ENCODE measurements at places on chromosomes 2 and 18.

DNA sequence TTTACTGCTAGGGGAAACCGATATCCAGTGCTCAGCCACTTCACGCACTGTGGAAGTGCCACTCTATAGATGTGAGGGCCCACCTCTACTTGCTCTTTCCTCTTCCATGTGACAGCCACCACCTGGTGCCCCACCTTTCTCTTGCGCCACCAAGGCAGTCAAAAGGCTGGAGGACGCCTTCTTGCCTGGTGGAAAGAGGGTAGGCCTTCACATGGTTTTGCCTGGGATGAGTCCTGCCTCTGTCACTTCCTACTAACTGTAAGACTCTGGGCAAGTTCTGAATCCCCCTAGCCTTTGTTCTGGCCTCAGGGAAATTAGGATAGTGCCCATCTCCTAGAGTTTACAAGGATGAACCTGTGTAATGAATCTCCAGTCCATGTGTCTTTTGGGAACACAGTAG lies 66.1 kb upstream of the ODC1 start:
- no peak for DNase-seq

- no peak for DNase-seq
Observed at GRCh38 chr18:73782405-73782804, 365.2 kb downstream of the FBXO15 start.

- DNase-seq = no peak
Observed at GRCh38 chr18:62329691-62330454, 4.8 kb downstream of the TNFRSF11A start.

DNA sequence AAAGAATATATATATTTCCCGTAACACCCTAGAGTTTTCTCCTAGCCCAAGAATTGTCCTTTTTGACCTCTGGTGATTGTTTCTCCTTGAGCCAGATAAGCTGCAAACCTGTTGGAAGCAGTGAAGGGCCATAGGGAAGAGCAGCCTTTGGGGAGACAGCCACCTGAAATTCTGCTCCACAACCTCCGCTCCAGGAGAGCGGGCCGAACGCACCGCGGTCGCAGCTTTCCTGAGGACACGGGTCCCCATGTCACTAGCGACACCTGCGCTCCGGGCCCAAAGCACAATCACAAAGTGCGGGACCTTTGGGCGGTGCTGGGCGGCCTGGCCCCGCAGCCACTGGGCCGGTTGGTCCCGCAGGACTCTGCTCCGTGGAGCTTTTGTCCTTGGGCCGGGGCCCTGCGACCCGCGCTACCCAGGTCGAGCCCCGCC lies 557 bp upstream of the DSG2 start:
- no peak for DNase-seq

DNA sequence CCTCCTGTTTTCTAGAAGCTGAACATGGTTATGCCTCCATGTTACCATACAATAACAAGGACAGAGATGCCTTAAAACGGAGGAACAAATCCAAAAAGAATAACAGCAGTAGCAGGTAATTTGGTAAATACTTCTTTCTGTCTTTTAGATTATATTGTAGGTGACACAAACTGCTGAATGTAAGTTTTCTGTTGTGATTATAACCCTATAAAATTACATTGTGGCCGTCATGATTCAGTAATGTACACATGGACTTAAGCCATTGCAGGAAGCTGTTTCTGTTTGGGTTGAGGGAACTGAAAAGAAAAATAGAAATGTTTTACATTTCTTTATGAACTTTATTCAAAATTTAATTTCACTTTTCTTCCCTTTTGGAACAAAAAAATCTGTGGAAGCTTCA lies 1.2 kb downstream of the MXD1 start:
- no peak for DNase-seq

- DNase-seq = no peak
Observed at GRCh38 chr2:62845256-62845655, 139.7 kb downstream of the EHBP1 start.

- DNase-seq = no peak
Observed at GRCh38 chr2:6219906-6220305, 527.7 kb downstream of the SOX11 start.

- no peak for DNase-seq
Observed at GRCh38 chr18:10301831-10302483, 152.5 kb upstream of the APCDD1 start.

GRCh38 chr2:207130958-207131521 lies 34.7 kb downstream of the KLF7 start:
- DNase-seq = no peak

DNA sequence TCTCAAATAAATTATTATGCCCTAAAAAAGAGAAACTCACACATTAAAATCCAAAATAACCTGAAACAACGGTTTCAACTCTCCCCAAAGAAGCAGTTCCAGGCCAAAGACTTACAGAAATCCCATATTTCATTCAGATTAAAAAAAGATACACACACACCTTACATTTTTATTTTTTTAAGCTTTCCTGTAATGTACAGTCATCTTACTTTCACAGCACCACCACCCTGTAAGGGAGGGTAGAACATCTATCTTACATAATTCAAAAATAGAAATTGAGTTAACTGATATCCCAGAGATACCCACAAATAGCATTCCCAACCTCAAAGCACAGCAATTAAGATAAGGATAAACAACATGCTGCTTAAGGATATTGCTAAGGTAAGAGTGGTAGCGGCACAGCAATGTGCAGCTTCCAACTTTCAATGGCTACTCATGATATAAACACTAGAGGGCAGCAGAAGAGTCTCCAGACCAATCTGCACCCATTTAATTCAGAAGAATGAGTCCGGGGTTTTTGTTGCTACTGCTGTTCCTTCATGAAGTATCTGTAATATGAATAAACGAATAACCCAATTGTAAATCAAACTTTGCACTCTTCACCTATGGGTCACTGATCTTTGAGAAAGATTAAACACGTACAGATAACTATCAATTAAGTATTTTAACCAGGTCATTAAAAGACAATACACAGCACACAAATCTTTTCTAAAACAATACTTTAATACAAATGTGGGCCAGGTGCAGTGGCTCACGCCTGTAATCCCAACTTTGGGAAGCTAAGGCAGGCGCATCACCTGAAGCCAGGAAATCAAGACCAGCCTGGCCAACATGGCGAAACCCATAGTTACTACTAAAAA lies 11.3 kb downstream of the GFPT1 start:
- DNase-seq = no peak

GRCh38 chr2:70089220-70089982 lies 2.1 kb downstream of the PCBP1 start:
- no peak for DNase-seq

DNA sequence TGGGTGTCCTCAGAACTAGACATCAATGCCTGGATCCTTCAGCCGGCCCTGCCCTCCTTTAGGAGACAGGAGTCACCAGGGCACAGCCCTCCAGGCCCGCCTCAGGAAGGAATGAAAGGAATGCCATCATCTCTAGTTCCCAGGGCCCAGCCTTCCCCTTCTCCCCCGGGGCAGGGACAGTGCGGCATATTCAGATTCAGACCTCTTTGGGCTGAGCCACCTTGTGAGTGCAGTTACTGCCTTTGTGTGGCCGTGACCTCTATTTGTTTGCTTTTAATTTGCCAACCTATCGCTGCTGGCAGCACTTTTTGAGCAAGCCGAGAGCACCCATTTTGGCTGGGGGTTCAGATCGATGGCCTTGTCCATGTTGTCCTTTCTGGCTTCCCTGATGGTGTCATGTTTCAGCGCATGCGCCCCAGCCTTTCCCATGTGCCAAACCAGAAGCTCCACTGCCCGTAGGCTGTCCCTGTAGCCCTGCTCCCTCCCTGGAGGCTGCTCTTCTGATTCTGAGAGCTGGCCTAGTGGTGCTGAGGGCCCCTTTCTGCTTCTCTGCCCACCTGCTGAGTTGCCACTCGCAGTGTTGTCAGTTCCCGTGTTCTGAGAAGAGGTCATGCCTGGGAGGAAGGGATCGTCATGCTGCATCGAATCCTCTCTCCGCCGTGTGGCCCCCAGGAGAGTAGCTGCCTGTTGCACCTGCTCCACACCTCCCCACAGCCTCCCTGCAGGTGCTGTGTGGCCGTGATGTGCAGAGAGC lies 10.9 kb downstream of the ANKRD23 start:
- DNase-seq = no peak

DNA sequence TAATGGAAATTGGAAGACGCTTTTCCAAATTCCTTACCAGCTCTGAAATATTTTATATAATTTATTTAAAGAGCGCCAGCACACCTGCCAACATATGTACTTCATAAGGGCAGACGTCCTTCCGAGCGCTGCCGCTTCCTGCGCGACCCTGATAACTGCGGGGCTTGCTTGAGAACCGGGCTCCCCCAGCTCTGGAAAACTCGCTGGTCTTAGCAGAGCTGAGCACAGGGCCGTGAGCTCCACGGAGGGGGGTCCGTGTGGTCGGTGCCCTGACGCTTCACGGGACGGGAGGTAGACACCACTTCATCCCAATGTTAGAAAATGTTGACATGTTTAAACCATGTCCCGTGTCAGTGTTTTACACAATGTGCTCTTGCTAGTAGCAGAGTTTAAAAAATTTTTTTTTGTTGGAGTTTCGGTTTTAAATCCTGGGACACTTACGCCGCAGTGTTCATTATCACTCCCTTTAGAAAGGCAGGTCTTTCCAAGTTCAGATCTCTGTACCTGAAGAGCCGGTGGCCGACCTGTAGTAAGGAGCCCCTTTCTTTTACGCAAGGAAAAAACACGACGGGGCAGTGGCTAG lies 1.6 kb downstream of the NFATC1 start:
- no peak for DNase-seq

DNA sequence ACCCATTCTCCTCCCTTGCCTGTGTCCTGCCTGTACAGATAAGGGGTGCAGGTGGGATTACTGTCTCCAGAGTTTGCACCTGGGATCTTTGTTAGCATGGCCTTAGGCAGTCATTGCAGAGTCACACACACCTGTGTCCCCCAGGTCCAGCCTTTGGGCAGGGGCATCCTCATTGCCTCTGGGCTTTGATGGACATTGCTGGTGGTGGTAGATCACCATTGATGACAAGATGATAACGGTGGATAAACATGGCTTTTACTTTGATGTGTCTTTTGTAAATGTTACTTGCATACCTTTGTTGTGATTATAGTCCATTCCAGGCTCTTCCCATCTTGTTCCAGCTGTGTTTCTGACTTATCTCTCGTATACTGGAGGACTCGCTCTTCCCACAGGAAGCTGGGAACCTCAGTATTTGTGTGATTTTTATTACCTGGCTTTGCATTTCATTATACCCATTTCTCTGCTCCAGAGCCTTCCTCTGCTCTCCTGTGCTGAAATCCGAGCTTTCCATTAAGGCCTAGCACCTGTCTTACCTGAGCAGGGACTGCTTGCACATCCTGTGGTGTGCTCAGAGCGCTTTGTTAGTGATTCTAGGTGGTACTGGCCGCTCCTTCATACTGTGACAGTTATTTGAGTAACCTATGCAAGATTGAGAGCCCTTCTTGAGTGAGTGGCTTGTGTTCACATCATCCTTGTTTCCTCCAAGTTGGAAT lies 79.2 kb downstream of the PTPRM start:
- DNase-seq = no peak

DNA sequence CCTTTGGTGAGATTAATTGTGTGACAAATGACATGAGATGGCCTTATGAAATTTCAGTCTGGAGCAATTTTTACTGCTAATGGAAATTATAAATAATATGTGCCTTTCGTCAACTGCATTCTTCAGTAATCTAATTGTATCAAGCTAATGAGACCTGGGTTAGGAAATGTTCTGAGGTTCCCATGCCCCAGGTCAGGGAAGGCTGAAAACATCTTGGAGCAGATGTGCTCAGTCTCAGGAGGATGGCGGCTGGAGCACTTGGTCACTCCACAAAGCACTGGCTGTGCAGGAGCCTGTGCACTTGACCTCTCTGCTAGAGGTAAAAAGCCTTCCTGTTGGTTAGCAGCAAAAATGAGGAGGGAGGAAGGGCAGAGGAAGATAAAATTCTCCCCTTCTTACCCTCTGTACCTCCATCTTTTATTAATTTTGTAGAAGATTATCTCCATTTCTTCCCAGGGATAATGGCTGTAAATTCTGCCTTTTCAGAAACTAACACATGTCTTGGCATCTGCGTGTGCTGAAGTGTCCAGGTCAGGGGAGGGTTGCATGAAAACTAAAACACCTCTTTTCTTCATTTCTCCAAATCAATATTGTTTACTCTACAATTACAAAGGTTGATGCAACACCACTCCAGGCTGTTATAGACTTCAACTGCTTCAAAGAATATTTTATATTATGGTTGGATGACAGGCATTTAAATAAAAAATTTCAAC lies 1606.4 kb upstream of the ACVR2A start:
- DNase-seq = no peak

- DNase-seq = no peak
Observed at GRCh38 chr2:25808006-25808383, 70.3 kb downstream of the ASXL2 start.

- DNase-seq = no peak
Observed at GRCh38 chr2:38301340-38301968, 75.6 kb downstream of the ATL2 start.

- DNase-seq = no peak
Observed at GRCh38 chr2:230172156-230172555, 47.6 kb downstream of the SP110 start.

GRCh38 chr2:11325961-11326676 lies 18.3 kb downstream of the ROCK2 start:
- DNase-seq = no peak

DNA sequence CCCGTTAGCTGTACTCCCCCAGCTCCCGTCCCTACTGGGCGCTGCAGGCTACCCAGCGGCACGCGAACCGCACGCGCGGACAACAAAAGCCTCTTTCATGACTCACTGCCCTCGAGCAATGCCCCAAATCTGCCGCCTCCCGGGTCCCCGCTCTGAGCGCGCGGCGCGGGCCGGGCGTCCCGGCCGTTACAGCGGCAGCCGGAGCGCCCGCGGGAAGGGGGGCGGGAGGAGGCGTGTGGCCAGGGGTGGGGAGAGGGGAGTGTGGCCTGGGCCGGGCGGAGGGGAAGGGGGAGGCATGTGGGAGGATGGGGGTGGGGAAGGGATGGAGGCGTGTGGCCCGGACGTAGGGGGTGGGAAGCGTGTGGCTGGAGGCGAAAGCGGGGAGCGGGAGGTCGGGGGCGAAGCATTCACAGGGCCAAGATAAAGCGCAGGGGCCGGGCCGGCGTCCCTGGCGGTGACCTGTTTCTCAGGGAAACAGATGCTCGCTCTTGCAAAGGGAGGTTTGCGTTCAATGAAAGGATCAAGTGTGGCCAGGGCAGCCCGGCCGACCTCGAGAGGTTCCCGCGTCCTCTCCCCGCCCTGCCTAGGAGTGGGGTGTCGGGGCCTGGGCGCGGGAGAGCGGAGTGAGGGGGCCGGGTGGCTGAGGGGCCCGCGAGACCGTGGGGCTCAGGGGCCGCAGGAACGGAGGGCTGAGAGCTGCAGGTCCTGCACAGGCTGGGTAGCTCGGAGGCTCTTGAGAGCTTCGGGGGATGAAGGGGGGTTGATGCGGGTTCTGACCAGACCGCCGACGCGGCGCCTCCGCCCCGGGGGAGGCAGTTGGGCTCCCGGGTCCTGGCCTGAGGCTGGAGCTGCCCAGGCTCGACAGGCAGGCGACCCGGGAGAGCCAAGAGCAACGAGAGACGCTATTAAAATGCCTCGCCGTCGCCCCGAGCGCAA lies 3.5 kb upstream of the NEUROD1 start:
- no peak for DNase-seq

- no peak for DNase-seq
Observed at GRCh38 chr18:74715865-74716712, 118.4 kb downstream of the ZNF407 start.

GRCh38 chr2:79437433-79438267 lies 75.2 kb upstream of the CTNNA2 start:
- DNase-seq = no peak

All from stimulated activated CD8-positive, alpha-beta memory T cell treated with anti-CD3 and anti-CD28 coated beads, Interleukin-4, amount 100 ng/mL, for 1 hour (primary cell).